NCI-H1930 (cell line): ENCODE measurements at places on chromosomes 3 and 15.
A peak's percentile ranks its signal among the peaks of the same experiment; 100 is the strongest.

GRCh38 chr3:178189854-178190253 is 346.4 kb upstream of the KCNMB2 start:
- DNase-seq, result no peak

GRCh38 chr3:105865016-105865623 is 3.7 kb downstream of the CBLB start:
- DNase-seq, result no peak

DNA sequence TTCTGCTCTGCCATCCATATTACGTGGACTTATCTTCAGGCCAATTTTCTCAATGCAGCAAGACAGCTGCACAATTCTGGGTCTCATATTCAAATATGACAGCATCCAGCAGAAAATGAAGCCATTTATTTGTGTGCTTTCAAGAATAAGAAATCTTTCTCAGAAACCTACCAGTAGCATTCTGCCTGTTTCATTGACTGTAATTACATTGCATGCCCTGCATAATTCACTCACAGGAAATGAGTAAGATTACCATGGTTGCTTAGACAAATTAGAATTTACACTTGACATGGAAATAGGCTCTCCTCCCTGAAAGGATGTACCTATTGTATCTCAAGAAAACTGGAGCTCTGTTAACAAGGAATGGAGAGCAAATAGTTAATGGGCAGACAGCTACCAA is 346.6 kb upstream of the DCBLD2 start:
- DNase-seq, result no peak

DNA sequence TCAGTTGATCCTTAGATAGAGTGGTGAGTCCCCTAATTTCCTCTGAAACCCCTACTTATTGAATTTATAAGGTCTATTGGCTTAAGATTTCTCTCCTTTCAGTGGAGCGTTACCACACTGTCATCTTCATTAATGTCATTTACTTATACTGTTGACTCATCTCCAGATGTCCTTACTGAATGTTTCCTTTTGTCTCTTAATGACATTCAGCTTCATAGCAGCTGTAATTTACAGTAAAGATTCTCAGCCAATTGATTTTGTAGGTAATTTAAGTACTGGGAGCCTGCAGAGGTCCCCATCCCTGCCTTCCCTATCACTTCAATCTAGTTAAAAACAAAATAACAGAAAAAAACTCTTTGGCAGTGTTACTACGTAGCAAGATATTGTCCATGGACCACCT is 18.8 kb downstream of the STX19 start:
- peak; percentile 54 for DNase-seq

DNA sequence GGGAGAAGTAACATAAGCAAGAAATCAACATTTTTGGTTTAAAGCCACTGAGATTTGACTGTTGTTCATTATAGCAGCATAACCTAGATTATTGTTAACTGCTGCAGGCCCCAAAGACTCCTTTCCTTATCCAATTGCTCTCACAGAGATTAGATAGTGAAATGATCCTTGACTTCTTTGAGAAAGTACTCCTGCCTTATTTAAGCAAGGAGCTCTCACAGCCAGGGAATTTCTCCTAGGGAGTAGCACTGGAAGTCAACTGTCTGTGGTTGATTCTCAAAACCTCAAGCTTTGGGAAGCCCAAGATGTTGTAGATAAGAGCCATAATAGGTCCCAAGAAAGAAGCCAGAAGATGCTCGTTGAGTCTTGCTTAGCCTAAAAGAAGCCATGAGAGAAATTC is 151.8 kb upstream of the TSC22D2 start:
- DNase-seq, result no peak
